ENCODE measurements at places on chromosomes 2 and 18. TPM values are rescaled to one million over a fixed set of nuclear protein-coding genes. Genes with fewer than 3 reads are reported as not detected.

The AMER3 gene
- not detected for total RNA-seq

The LAMA3 gene
- 19.6 TPM for total RNA-seq

The RAB6C gene
- total RNA-seq, result not detected

The LYG2 gene
- total RNA-seq, result not detected

DNA sequence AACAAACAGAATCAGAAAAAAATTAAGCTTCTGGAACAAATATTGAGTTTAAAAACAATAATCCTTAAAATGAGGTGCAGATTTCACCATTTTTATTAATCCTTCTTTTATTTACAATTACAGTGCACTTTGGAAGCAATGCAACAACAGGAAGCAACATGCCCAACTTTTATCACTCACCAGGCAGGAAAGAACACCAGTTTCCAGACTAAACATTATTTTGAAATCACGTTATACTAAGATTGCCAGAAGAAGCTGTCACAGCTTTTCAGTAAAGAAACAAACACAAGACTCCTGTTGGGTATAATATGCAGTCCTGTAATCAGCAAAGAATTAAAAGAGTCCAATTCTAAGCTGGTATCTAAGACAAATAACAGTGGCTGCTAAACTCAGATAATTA, 137.9 kb upstream of the ZC3H15 start:
- no peak for DNase-seq

DNA sequence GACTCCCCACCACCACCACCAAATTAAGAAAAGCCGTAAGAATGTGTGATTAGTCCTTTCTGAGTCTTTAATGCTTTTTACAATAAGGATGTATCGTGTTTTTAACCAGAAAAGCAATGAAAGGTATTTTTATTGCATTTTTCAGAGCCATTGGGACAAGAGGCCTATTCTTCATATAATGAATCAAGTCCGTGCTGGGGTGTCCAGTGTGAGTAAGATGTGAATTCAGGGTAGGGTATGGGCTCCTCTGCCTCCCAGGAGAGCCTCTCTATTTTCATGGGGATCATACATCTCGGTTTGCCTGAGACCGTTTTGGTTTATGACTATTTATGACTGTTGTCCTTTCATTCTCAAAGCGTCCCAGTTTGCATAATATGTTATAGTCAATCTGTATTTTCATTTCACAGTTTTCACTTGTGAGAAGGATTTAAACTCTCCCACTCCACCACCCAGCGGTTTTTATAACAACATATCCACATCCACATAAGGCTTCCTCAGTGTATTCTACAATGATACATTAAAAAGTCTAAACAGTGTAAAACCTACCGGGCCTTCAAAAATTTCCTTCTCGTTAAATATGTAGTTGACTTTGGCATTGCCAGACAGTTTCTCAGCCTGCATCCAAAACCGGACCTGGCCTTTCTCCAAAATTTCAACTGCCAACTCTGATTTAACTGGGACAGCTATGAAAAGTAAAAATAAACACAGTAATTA, 80.8 kb upstream of the LPIN2 start:
- no peak for DNase-seq

- DNase-seq, result no peak
These were observed 802.9 kb upstream of the ID2 start for GRCh38 chr2:7878786-7879482.

GRCh38 chr2:120736624-120737339, 1.1 kb downstream of the GLI2 start:
- peak; percentile 77 for DNase-seq
